ENCODE measurements at places on chromosomes 3 and 15.

- no peak for DNase-seq
Observed at GRCh38 chr3:33665294-33665693, 52.8 kb downstream of the CLASP2 start.

- DNase-seq: no peak
Observed at GRCh38 chr3:150286390-150287147, 121.5 kb upstream of the TSC22D2 start.

DNA sequence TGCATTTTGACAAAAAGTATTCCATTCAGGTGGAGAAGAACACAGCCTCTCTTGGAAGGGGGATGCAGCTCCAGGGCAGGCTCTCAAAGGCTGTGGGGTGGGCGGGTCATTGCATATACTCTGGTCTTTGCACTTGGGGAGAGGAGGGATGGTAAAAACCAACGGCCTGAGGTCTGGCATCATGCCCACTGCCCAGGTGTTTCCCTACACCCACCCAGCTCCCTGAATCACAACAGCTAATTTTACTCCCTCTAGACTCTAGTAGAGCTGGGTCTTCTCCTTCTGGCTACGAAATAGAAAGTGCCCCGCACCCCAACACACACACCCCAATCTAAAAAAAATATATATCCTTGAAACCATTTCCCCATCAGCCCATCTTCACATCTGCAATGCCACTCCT, 1.0 kb downstream of the MYLK start:
- DNase-seq: no peak

- DNase-seq: no peak
Observed at GRCh38 chr3:11195201-11195600, 40.9 kb downstream of the HRH1 start.

- DNase-seq: no peak
Observed at GRCh38 chr15:60740787-60741354, 261.9 kb upstream of the ICE2 start.

- no peak for DNase-seq
Observed at GRCh38 chr3:149198611-149199010, 23.0 kb downstream of the CP start.

DNA sequence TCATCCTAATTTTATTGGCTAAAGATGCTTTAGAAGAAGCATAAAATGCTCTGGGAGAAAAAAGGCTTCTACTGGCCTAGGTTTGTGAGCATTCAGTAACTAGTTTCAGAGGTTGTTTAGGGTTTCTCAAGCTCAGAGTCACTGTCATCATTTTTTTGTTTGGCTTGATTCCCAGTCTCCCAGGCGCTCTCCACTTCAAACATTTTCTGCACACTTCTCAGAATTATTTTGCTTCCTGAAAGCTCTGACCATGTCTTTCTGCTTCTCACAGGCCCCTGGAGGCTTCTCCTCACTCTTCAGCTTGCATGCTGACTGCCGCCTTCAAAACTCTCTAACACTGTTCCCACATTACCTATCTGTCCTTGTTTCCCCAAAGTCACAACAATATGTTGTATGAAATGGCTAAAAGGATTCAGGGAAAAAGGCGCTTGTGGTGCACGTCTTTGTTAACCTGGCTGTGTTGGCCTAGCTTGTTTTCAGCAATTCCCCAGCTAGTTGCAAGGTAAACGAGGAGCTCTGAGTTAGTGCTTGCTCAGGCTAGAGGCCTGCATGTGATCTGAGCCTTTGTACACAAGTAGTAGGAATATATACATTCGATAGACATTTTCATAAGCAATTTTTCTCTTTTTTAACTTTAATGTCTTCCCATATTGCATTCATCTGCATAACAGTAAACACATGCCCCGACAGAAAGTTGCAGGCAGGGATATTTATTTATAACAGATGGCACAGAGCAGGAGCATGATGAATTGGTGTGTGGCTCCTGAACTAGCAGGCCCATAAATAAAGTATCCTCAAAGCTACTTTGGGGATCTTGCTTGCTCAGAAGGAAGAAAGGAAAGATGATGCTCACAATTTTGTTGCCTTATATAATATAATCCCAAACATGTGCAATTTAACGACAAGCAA, 129.2 kb upstream of the DPH6 start:
- DNase-seq: no peak

DNA sequence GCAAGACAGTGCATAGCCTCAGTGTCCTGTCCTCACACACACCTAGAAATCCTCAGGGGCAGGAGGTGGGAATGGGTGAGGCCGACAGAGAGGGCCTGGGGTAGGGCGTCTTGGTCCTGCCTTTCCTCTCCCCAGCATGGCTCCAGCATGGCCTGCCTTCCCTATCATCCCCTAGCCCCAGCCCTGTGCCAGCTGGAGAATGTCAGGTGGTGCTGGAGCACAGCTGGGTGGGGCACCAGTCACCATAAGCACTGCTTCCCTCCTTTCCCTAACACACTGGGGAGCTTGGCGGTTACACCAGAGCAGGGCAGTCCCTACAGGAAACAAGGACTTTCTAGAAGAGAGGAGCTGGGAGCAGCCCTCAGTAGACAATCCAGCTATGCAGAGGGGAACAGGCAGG, 236.8 kb downstream of the KLF13 start:
- no peak for DNase-seq

- no peak for DNase-seq
Observed at GRCh38 chr3:4508048-4508981, 15.2 kb downstream of the ITPR1 start.

DNA sequence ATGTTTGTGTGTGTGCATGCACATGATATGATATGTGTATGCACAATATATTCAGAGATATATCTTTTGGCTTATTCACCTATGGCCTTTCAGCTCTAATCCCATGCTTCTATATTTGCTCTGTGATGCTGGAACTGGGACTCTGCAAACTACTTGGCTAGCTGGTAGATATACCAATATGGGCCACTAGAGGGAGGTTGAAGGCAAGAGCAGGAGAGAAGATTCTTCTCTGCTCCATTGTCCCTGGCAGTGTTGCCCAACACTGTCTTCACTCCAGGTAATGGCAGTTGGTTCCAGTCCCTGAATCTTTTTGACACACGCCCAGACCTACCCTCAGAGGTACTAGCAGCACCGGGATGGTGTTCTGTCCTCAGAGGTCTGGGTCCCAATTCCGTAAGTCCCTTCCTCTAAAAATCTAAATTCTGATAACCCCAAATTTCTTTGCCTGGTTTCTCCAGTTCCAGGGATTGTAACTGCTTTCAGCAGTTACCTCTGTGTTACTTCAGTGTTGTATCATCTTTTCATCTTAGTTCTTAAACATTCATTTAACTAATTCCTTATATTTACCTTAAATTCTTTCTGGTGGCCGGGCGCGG, 44.7 kb downstream of the GTPBP8 start:
- no peak for DNase-seq

GRCh38 chr3:109154979-109155378, 18.5 kb downstream of the C3orf85 start:
- DNase-seq: no peak

DNA sequence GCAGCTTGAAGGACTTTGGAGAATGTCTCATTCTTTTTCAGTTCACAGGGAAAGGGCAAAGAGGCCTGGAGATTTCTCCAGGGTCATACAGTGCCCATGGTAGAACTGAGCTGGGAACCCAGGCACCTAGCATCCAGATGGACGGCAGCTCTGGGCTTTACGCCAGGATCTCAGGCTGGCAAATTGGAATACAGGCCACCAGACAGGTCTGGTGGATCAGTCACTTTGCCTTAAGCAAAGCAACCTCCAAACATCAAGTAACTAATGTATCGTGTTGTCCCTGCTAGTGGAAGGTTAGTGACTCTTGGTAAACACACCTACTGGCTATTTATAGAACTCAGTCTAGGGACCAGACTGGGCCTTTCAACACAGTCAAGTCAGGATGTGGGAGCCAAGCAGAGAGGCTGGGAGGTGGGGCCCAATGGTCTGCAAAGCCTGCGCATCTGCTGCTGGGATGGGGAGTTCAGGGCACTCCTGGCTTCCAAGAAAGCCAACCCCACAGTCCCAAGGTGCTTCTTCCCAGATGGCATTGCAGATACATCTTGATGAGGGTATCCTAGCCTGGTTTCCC, 30.2 kb downstream of the RPLP1 start:
- DNase-seq: no peak

- no peak for DNase-seq
Observed at GRCh38 chr3:194714564-194714963, 28.9 kb downstream of the FAM43A start.

GRCh38 chr3:37683321-37683720, 178.4 kb upstream of the CTDSPL start:
- DNase-seq: no peak

DNA sequence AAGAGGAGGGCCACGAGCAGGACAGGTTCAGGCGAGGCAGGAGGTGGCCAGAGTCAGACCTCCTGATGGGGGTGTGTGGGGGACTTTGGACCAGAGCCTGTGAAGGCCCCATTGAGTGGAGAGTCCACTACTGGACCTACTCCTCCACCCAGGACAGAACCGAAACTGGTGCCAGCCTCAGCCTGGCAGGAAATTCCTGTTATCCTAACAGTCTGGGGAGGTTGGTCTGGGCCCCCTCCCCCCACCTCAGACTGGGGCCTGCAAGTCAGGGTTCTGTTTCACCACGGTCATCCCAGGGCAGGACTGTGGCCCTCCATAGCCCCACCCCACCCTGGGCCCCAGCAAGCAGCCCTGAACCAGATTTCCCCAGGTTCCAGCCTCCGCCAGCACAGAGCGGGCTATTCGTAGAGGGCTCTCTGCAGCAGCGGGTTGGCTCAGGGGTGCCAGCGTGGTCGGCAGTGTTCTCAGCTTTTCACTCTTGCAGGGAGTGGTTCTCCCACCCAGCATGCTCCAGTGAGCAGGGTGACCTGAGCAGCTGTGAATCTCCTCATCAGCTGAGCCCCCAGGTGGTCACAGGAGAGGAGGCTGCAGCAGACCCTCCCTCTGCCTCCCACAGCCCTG, 217.3 kb downstream of the TBC1D2B start:
- DNase-seq: no peak

GRCh38 chr3:10361375-10361774, 40.5 kb upstream of the SEC13 start:
- DNase-seq: no peak

GRCh38 chr3:9762871-9763270, 6.9 kb downstream of the CAMK1 start:
- DNase-seq: no peak

- no peak for DNase-seq
Observed at GRCh38 chr3:186534113-186534669, 10.0 kb downstream of the CRYGS start.

GRCh38 chr3:177196456-177197040, 734 bp downstream of the TBL1XR1 start:
- DNase-seq: peak; percentile 27

DNA sequence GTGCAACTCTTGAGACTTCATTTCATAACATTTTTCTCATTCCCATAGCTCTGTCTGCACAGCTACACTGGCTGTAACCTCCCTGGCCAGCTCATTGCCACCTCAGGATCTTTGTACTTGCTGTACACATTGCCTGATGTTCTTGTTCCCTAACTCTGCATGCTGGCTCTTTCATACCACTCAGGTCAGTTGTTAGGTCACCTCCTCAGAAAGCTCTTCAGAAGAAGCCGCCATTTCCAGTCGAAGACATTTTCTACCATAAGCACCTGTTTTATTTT, 176.2 kb downstream of the AKAP13 start:
- DNase-seq: no peak

DNA sequence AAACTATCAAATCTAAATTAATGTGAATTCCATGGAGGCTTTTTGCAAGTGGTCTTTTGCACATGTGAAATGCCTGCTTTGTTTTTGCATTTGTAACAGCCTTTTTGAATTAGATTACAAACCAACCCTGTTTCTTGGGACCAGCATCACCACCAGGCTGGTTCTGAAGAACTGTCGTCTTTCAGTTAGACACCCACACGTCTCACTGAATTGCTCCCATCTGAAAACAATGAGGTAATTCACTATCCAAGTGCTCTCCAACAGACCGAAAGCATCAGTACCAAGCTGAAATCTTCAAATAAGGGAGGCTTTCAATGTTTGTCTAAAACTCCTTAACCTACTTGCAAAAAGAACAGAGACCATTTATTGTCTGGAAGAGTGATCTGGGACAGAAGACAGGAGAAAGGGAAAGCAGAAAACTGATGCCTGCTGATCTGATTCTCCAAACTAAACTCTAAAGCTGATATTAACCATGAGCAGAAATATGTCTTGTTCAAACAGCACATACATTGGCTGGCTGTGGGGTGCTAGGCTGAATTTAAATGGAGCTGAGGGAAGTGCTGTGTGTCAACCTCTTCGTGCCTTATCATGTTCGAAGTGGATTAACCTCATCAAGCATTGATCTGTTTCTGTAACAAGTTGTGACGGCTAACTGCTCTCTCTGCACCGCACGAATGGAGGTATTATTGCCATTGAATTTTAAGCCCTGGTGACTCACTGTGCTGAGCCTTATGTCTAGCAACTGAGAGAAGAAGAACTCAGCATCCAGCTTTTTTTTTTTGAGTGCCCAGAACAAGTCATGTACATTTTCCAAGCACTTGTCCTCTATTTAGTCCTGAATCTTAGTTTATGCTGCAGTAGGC, 213.7 kb upstream of the P2RY1 start:
- no peak for DNase-seq

GRCh38 chr3:67683522-67683921, 29.1 kb upstream of the SUCLG2 start:
- DNase-seq: no peak

DNA sequence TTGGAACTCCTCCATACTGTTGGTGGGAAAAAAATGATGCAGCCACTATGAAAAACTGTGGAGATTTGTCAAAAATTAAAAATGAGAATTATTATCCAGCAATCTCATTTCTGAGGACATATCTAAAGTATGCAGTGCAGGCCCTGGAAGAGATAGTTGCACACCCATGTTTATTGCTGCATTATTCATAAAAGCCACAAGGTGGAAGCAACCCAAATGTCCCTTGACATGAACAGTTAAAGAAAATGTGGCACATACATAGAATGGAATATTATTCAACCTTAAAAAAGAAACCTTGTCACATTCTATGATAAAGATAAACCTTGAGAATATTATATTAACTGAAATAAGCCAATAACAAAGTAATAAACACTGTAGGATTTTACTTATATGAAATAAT, 80.9 kb upstream of the ARHGEF26 start:
- DNase-seq: no peak

- no peak for DNase-seq
Observed at GRCh38 chr3:27681249-27681748, 40.8 kb downstream of the EOMES start.

GRCh38 chr3:183698318-183698751, 738 bp downstream of the YEATS2 start:
- DNase-seq: peak; percentile 2

DNA sequence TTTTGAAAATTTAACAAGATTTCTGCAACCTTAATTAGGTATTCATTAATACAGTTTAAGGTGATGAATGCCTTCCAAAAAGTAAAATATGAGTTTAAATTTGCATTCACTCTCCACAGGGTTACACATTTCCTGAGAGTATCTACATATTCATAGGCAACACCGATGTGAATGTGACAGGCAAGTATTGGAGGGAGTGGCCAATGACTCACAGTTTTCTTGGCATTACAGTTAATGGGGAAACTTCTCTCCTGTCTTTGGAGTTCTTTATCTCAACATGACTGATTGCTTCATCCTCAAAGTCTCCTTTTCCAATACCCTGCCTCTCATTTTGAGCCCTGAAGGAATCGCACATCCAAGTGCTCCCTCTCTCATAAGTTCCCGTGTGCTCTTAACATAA, 181.9 kb upstream of the CHL1 start:
- DNase-seq: no peak

GRCh38 chr15:88609344-88610090, 11.6 kb upstream of the AEN start:
- DNase-seq: no peak

- no peak for DNase-seq
Observed at GRCh38 chr3:61201071-61201470, 50.2 kb downstream of the FHIT start.

- DNase-seq: no peak
Observed at GRCh38 chr15:78404125-78404524, 33.9 kb upstream of the IREB2 start.

GRCh38 chr3:99548674-99549073, 89.7 kb upstream of the COL8A1 start:
- DNase-seq: no peak
